AG09319 (cell line): ENCODE measurements at places on chromosomes 12 and 14.

DNA sequence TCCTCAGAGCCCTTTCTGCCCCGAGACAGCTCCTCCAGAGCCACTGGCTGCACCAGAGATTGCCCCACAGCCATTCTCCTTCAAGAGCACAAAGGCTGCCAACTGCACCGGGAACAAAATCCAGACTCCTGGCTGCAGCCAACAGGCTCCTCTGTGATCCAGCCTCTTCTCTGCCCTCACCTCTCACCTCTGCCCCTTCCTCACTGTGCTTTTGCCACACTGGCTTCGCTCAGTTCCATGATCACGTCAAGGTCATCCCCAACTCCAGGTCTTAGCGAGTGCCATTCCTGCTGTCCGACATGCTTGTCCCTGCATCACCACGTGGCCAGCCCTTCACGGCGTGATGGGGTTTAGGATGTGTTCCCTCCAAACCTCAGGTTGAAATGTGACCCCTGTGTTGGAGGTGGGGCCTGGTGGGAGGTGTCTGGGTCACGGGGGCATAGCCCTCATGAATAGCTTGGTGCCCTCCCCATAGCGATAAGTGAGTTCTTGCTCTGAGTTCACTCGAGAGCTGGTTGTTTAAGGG, 149.3 kb downstream of the PIWIL1 start:
- DNase-seq, result no peak

GRCh38 chr12:116094475-116094874, 183.0 kb downstream of the MED13L start:
- DNase-seq, result no peak

GRCh38 chr12:92156139-92156538, 10.5 kb upstream of the BTG1 start:
- DNase-seq, result no peak

DNA sequence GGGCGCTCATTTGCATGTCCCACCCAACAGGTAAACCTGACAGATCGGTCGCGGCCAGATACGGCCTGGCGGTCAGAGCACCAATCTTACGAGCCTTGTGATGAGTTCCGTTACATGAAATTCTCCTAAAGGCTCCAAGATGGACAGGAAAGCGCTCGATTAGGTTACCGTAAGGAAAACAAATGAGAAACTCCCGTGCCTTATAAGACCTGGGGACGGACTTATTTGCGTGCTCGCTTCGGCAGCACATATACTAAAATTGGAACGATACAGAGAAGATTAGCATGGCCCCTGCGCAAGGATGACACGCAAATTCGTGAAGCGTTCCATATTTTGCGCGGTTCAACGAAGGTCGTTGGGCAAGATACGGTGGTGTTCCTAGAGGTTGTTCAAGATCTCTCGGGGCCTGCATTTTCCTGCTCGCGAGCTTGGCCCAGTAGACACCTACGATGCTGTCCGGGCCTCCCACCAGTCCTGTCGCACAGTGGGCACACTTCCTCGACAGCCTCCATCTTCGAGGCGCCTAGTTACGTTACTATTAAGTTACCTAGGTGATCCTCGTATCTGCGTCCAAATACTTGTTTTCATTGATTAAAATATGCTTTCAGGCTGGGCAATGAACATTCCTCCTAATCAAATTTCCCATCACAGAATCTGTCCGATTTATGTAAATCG, at the start of gene RNU6-7:
RNU6-7 (plus strand) TSS at position 230 of the 675 bp plus-strand sequence.
- no peak for DNase-seq

DNA sequence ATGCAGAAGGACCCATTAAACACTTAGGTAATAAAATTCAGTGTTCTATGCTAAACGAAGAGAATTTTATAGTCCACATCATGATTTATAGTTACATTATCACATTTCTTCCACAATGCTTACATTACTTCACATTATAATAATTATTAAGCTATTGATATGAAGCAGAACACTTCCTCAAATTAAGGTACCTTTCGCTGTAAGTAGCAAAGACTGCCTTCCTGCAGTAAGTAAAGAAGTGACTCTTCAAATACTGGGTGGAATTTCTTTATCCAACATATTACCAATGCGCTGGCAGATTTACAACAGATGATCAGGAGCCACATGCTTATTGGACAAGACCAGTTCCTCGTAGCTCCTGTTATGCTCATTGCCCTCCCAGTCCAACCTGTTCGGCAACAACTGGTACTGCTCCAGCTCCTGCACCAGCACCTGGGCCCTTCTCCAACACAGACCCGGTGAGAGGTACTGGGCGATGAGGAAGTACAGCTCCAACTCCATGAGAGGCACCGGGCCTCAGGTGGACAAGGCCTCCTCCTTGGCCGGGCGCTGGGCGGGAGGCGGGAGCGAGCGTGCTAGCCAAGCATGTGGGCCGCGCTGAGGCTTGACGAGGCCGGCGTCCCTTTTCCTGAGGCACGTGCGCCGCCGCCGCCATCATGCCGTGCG, 210.7 kb upstream of the ATP2B1 start:
- no peak for DNase-seq

- no peak for DNase-seq
These were observed 146.2 kb downstream of the TPH2 start for GRCh38 chr12:72084880-72085279.

GRCh38 chr12:122807651-122808050, 27.6 kb upstream of the HIP1R start:
- DNase-seq, result no peak

- DNase-seq, result peak; percentile 41
These were observed 99.6 kb downstream of the DYRK2 start for GRCh38 chr12:67747869-67748742.

GRCh38 chr12:62301080-62301798, 41.0 kb downstream of the USP15 start:
- no peak for DNase-seq

GRCh38 chr12:24821691-24822090, 127.2 kb downstream of the BCAT1 start:
- DNase-seq, result no peak

- no peak for DNase-seq
These were observed 159.5 kb downstream of the KIF26A start for GRCh38 chr14:104297721-104298401.

GRCh38 chr14:101234244-101234937, 326.9 kb upstream of the DIO3 start:
- DNase-seq, result no peak

DNA sequence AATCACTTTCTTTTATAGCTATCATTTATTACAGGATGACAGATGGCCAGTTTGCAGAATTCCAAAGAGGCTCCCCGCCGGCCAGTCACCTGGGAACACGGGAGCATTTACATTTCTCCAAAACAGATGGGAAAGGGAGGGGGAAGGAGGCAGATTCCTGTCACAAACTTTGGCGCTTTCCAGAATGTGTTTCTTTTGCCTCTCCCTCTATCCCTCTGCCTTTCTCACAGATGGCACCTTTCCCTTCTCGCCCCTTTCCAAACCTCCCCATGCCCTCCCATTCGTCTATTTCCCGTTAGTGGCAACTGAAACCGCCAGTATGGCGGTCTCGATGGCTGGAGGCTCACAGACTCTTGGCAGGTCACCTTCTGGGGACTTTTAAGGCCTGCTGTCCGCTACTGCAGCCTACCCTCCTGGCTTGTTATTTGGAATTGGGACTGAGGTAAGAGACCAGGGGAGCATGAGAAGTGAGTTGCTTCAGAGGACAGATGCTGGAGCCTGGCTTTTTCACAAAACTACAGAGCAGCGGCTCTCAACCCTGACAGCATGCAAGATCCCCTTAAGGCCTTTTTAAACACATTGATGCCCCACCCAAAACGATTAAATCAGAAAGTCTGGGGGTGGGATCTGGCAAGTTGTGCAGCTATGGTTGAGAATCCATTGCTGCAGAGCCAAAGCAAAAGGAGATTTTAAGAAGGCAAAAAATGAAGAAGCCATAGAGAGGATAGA, 161.5 kb upstream of the VASH1 start:
- DNase-seq, result no peak

GRCh38 chr14:24307575-24308341, at the start of gene CIDEB:
Gene CIDEB (minus strand): TSS chr14:24307977. CDS start chr14:24307858, 119 bp downstream.
- DNase-seq, result no peak

GRCh38 chr14:72605921-72606220, 288.0 kb downstream of the DPF3 start:
- DNase-seq, result no peak

- DNase-seq, result no peak
These were observed 11.9 kb downstream of the CDC42BPB start for GRCh38 chr14:103045371-103045869.

DNA sequence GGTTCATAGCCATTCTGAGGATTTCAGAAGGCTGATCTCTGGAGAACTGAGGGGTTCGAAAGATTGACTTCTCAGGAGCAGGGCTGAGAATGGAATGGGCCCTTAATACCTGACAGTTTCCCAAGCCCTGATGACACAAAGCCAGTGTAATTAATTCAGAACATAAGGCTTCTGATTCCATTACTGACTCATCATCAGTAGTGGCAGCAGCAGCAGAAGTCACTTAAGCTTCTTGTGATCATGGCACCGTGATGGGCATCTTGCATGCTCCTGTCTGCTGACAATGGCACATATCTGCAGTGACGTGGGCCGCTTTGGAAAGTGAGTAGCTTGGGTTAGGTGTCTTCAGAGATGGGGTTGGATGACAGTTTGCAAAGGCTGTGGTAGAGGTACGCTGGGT, 38.2 kb upstream of the GSG1 start:
- no peak for DNase-seq
